Stimulated activated naive B cell treated with anti-CD40 and anti-IgM and Interleukin-4, amounts not matched to agents 10 μg/mL and 1 μg/mL and 100 μg/mL, for 72 hours (primary cell): ENCODE measurements at places on chromosomes 7 and 10.

DNA sequence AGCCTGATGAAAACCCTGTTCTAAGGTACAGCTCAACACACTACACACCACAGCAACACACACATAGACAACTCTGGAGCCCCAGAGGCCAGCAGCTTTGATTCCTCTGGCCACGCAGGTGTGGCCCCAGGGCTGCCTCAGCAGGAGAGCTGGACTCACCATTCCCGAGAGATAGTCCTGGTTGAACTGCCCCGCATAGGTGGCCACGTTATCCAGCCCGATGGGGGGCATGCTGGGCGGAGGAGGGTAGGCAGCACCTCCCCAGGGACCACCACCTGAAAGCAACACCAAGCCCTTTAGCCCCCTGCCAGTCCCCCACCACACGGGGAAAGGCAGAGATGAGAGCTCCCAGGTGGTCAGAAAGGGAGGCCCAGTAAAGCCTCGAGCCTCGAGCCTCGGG is 34.7 kb downstream of the ANXA11 start:
- H3K4me1 ChIP-seq = peaks cover 20% of the 10 kb centered on the region
- no peaks in the 10 kb centered on the region for H3K27me3 ChIP-seq
- no peak for DNase-seq
- H3K27ac ChIP-seq = peak overlapping the region; percentile 5
- H3K36me3 ChIP-seq = peaks cover 39% of the 10 kb centered on the region
- H3K4me3 ChIP-seq = no peak overlapping the region

DNA sequence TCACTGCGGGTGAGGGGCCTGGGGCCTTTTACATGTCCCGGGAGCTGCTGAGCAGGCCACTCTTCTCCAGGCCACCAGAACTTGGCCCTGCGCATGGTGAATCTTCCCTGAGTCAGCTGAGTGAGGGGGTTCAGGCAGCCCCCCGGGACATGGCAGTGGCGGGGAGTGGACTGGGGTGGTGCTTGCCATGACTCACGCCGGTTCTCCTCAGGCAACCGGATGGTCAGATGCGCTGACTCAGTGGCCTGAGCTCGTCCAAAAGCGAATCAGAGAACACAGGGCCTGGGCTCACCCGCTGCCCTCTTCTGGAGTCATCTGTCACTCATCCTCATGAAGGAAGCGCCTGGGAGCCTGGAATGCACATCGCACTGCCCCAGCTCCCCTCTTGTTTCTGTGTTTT is 33.5 kb downstream of the HTRA1 start:
- no peaks in the 10 kb centered on the region for H3K36me3 ChIP-seq
- no peak for DNase-seq
- H3K27me3 ChIP-seq = peaks cover 36% of the 10 kb centered on the region
- H3K27ac ChIP-seq = no peak overlapping the region
- H3K4me3 ChIP-seq = no peak overlapping the region

DNA sequence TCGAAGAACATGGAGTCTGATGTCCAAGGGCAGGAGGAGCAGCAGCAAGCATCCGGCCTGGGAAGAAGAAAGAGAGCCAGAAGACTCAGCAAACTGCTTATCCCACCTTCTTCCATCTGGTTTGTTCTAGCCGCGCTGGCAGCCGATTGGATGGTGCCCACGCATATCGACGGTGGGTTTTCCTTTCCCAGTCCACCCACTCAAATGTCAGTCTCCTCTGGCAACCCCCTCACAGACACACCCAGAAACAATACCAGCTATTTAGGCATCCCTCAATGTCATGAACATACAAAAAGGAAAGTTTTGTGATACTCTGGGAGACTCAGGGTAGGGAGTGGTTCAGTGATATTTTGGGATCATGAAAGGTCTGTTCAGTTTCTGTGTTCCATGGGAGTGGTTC is 139.6 kb downstream of the LYZL1 start:
- H3K36me3 ChIP-seq = no peaks in the 10 kb centered on the region
- H3K4me3 ChIP-seq = no peak overlapping the region
- no peaks in the 10 kb centered on the region for H3K4me1 ChIP-seq
- no peak overlapping the region for H3K27ac ChIP-seq
- no peak for DNase-seq
- H3K27me3 ChIP-seq = no peaks in the 10 kb centered on the region

- H3K4me3 ChIP-seq = no peak overlapping the region
- no peaks in the 10 kb centered on the region for H3K36me3 ChIP-seq
Measured at GRCh38 chr10:71222601-71223346, 10.4 kb downstream of the UNC5B start.

GRCh38 chr10:124870854-124871425 is 69.3 kb downstream of the ABRAXAS2 start:
- H3K4me1 ChIP-seq = no peaks in the 10 kb centered on the region
- H3K4me3 ChIP-seq = no peak overlapping the region
- H3K27ac ChIP-seq = no peak overlapping the region
- DNase-seq = no peak
- H3K36me3 ChIP-seq = no peaks in the 10 kb centered on the region

DNA sequence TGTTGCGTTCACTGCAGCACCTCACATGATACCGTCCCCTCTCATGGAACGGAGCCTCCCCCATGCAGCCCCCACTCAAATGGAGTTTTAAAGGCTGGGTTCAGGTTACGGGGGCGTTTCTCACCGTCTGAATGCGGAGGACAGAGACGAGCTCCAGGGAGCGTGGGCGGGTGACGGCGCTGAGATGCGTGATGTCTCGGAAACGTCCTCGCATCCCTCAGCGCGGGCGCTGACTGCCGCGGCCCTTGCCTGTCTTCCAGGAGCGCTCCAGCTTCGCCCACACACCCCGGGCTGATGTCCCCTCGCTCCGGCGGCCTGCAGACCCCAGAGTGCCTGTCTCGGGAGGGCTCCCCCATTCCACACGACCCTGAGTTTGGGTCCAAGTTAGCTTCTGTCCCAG is 16.6 kb upstream of the AP5Z1 start:
- H3K36me3 ChIP-seq = peaks cover 37% of the 10 kb centered on the region
- peaks cover 2% of the 10 kb centered on the region for H3K4me1 ChIP-seq
- no peaks in the 10 kb centered on the region for H3K27me3 ChIP-seq
- no peak for DNase-seq
- no peak overlapping the region for H3K27ac ChIP-seq

DNA sequence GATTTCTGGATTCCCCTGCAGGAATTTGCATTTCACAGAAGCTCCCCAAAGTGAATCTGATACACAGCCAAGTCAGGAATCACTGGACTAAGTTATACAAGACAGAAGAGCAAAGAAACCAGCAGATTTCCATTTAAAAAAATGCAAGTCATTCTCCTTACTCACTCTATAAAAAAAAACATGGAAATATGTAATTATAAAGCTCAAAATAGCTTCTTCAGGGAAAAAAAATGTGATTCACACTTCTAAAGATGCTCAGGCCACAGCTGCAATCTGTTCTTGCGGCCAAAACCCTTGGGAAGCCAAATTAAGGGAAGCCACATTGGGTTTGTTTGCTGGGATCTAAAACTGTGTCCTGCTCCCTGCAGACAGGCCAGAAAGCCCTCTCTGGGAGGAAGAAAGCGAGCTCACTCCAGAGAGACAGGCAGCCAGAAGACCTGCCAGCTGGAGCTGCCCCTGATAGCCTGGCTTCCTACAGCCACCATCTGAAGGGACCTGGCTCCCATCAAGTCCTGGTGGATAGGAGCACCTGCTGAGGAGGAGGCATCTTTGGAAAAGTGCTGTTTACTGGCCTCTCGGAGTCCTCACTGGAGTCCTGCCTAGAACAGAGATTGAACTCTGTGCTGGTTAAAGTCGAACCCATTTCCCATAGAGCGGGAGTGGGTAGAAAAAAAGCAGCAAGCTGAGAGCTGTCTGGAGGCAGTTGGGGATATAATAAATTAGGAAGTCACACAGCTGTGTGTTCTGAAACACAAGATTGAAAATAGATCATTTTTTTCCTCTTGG is 359.2 kb upstream of the AOAH start:
- no peaks in the 10 kb centered on the region for H3K27me3 ChIP-seq
- peak overlapping the region; percentile 39 for H3K27ac ChIP-seq
- peaks cover 59% of the 10 kb centered on the region for H3K36me3 ChIP-seq
- H3K4me3 ChIP-seq = no peak overlapping the region
- DNase-seq = no peak

GRCh38 chr7:85638394-85638793 is 451.5 kb upstream of the SEMA3D start:
- H3K27ac ChIP-seq = no peak overlapping the region
- H3K27me3 ChIP-seq = no peaks in the 10 kb centered on the region
- no peak for DNase-seq
- H3K36me3 ChIP-seq = no peaks in the 10 kb centered on the region

GRCh38 chr7:3238525-3239210 is 62.4 kb upstream of the SDK1 start:
- H3K27me3 ChIP-seq = peaks cover 14% of the 10 kb centered on the region
- no peaks in the 10 kb centered on the region for H3K4me1 ChIP-seq
- H3K4me3 ChIP-seq = no peak overlapping the region
- DNase-seq = no peak

GRCh38 chr10:114233482-114233881 is 5.6 kb upstream of the VWA2 start:
- H3K4me1 ChIP-seq = peaks cover 2% of the 10 kb centered on the region
- no peak overlapping the region for H3K4me3 ChIP-seq

- peak overlapping the region; percentile 92 for H3K27ac ChIP-seq
- H3K36me3 ChIP-seq = peaks cover 41% of the 10 kb centered on the region
- H3K4me1 ChIP-seq = peaks cover 53% of the 10 kb centered on the region
- no peaks in the 10 kb centered on the region for H3K27me3 ChIP-seq
- DNase-seq = no peak
Measured at GRCh38 chr10:100186253-100187212, 704 bp upstream of the ERLIN1 start.

DNA sequence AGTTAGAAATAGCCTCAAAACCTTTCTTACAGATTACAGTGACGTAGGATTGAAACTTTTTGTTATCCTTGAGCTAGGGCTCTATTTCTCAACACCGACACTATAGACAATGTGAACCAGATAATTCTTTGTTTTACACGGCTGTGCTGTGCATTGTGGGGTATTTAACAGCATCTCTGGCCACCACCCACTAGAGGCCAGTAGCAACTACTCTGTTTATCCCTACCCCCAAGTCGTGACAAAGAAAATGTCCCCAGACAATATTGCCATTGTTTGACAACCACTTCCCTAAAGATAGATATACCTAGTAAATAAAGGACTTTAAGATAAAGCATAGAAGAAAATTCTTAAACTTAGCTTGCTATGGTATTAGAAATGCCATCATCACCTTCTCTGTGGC is 359.6 kb downstream of the ARL4A start:
- H3K4me1 ChIP-seq = no peaks in the 10 kb centered on the region
- no peaks in the 10 kb centered on the region for H3K27me3 ChIP-seq
- no peak overlapping the region for H3K4me3 ChIP-seq
- DNase-seq = no peak

DNA sequence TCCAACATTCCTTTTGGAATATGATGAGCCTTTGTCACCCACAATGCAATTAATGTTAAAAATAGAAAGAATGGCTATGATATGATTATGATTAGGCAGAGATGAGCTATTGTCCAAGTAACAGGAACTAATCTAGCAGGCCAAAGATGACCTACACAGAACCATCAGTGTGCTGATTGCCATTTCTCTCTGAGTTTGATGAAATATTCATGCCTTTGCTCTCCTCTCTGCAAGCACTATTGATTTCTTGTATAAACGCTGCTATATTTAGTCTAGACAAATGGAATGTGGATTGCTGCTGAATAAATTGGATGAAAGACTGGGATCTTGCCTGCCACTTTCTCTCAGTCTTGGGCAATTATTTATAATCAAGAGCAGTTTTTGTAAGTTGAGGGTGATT is 85.4 kb downstream of the HDAC9 start:
- H3K36me3 ChIP-seq = peaks cover 46% of the 10 kb centered on the region
- no peak overlapping the region for H3K4me3 ChIP-seq
- H3K27ac ChIP-seq = no peak overlapping the region
- DNase-seq = no peak

GRCh38 chr10:23158370-23158769 is 33.7 kb upstream of the PTF1A start:
- H3K27ac ChIP-seq = no peak overlapping the region
- H3K27me3 ChIP-seq = peaks cover 43% of the 10 kb centered on the region
- H3K36me3 ChIP-seq = no peaks in the 10 kb centered on the region
- peaks cover 7% of the 10 kb centered on the region for H3K4me1 ChIP-seq
- H3K4me3 ChIP-seq = no peak overlapping the region
- DNase-seq = no peak

DNA sequence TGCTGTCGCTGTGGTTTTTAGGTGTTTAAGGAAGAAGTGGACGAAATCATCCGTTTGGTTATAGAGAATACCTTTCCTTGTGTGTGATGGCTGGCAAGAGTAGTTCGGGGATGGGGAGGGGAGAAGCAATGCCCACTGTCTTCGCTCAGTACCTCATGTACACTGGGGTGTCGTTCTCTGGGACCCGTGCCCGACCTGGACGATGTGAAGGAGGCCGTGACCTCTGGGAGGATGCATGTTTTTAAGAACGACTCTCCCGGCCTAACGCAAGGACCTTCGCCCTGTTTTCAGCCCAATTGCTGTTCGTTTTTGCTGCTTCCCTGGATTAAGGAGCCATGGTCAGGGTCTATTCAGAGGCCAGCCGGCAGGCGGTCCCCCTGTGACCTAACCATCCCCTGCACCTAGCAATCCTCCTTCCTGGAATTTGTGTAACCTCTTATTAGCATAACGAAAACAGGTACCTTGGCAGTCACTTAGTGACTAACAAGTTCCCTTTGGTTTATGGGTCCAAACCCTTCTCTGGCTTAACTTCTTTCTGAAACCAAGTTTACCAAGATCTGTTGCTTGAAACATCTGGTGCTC is 1.3 kb downstream of the NFE2L3 start:
- DNase-seq = peak; percentile 8
- H3K4me1 ChIP-seq = peaks cover 62% of the 10 kb centered on the region
- H3K4me3 ChIP-seq = peak overlapping the region; percentile 93
- H3K27ac ChIP-seq = peak overlapping the region; percentile 53
- H3K27me3 ChIP-seq = no peaks in the 10 kb centered on the region
- H3K36me3 ChIP-seq = no peaks in the 10 kb centered on the region

DNA sequence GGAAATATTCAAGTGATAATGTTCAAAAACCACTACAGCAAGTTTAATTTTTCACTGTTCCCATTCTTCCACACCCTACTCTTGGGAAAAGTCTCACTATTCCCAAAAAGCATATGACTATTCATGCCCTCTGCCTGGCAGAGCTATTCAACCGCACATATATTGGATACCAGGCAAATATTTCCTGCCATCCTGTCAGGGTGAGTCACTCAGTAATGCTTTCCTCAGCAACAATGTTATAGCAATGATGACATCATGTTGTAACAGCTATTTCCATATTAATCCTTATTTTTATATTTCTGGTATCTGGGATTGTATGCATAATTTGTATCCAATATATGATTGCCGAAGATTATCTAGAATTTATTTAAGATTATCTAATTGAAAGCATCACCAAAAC is 114.0 kb upstream of the PLXDC2 start:
- DNase-seq = no peak
- no peaks in the 10 kb centered on the region for H3K36me3 ChIP-seq
- H3K4me1 ChIP-seq = no peaks in the 10 kb centered on the region
- no peaks in the 10 kb centered on the region for H3K27me3 ChIP-seq
- H3K4me3 ChIP-seq = no peak overlapping the region
- no peak overlapping the region for H3K27ac ChIP-seq

- H3K27ac ChIP-seq = no peak overlapping the region
- no peaks in the 10 kb centered on the region for H3K27me3 ChIP-seq
- no peak overlapping the region for H3K4me3 ChIP-seq
- H3K4me1 ChIP-seq = peaks cover 10% of the 10 kb centered on the region
Measured at GRCh38 chr7:156764766-156765165, 124.2 kb downstream of the RNF32 start.

- H3K36me3 ChIP-seq = no peaks in the 10 kb centered on the region
- no peak for DNase-seq
- H3K4me3 ChIP-seq = no peak overlapping the region
- no peak overlapping the region for H3K27ac ChIP-seq
- H3K4me1 ChIP-seq = no peaks in the 10 kb centered on the region
- no peaks in the 10 kb centered on the region for H3K27me3 ChIP-seq
Measured at GRCh38 chr10:35896001-35896400, 253.9 kb upstream of the FZD8 start.
